Activated naive CD8-positive, alpha-beta T cell treated with anti-CD3 and anti-CD28 coated beads, Interleukin-2, amount 10 ng/mL, durations not matched to agents 7 days and 5 days (primary cell): ENCODE measurements at places on chromosomes 7 and 10.

GRCh38 chr7:25569765-25570164, 341.5 kb upstream of the NPVF start:
- no peak for DNase-seq

DNA sequence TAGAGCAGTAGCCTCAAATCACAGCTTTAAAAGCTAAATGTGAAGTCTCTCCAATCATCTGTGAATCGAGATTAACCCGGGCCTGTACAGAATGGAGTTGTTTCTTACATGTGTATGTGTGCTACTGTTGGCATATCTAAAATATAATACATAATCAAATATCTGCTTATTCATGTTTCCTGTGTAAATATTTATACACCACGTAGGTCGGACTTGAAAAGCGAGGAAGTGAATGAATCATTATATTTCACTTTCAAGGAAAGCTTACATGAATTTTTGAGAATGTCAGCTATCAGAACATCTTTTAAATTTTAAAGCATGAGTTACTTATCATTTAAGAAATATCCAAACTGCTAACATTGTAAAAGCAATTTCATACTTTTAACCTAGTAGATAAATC, 233.3 kb downstream of the SLC25A13 start:
- no peak for DNase-seq

DNA sequence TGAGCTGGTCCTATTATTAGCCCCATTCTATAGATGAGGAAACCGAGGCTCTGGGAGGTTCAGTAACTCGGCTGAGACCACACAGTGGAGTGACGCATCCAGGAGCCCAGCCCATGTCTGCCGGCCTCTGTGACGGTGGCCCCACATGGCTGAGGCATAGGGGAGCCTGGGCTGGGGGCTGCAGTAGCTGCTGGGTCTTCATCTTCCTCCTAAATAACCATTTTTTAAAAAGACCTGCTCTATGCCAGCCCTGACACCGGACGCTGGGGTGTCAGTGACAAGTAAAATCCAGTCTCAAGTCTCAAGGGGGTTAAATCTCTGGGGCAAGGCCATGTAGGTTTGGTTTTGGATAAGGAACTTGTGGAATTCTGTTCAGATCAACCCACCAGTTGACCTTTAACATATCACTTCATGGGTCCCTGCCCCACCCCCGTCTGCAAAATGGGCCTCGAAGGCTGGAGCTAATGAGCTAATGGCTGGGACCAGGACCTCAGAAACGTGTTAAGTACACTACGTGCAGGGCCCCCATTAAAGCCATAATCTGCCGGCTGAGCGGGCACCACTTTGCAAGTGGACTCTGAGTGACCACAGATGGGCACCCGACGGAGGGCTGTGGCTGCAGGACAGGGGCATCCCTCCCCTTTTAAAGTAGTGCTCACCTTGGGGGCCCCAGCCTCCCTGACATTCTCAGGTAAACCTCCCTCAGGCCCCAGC, 136.5 kb upstream of the UNC5B start:
- DNase-seq, result peak; percentile 19

DNA sequence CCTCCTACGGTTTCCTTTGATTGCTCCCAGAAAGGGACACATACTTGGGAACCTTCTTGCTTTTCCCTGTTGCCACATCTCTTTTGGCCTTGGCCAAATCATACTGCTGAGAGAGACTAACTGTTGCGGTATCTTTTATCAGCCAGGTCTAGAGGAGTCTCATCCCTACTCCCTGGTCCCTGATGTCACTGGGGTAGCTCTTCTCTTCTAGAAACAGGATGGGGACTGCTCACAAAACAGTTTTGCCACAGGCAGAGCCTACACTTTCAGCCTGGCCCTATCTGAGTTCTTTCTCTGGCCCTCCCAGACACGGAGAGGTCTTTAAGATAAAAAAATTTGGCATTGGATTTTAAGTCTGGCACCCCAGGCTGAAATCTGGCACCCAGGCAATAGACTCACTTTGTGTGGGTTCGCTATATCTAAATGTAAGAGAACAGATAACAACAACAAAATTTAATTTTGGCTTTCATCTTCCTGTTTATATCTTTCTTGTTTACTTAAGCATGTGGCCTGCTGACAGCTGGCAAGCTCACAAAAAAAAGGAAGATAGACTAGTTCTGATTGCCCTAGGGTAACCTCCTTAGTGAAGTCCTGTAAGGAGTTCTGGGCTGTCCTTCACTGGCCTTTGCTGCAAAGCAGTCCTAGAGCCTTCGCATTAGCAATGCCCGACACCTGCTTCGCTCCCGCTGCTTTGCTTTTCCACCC, 228.3 kb upstream of the NPVF start:
- DNase-seq, result no peak

- DNase-seq, result no peak
These were observed 279.7 kb downstream of the CCSER2 start for GRCh38 chr10:84608126-84608525.

DNA sequence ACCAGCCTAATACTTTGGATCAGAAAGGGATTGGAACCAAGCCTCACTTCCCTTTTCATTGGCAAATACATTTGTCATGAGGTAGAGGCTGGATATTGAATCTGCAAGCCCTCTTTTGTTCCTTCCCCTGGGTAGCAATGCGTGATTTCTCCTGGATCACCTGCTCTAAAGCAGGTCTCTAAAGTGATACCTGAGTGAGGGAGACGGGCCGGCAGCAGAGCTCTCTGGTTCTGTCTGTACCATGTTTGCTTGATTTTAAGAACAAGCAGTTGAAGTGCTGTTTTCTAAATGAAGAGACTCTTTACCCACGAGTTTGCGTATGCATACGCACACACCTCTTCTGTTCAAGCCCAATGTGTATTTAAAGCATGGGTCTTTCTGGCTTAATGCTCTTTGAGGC, 41.1 kb downstream of the GARS1 start:
- no peak for DNase-seq
